ENCODE measurements at places on chromosomes 11 and 22. TPM values are rescaled to one million over a fixed set of nuclear protein-coding genes. Genes with fewer than 3 reads are reported as not detected.

FAM180B gene
- total RNA-seq, result 1.3 TPM

RAG1 gene
- total RNA-seq, result 0.12 TPM

CLDN5 gene
- total RNA-seq, result 2.1 TPM

TESMIN gene
- not detected for total RNA-seq

GPR137 gene
- 32.1 TPM for total RNA-seq

NCAM1 gene
- 17.3 TPM for total RNA-seq

ANGPTL5 gene
- total RNA-seq, result not detected

SLC2A11 gene
- total RNA-seq, result 4.2 TPM

TKFC gene
- 27.8 TPM for total RNA-seq

PAAF1 gene
- 9.3 TPM for total RNA-seq

ACRV1 gene
- total RNA-seq, result not detected

KCNK4 gene
- total RNA-seq, result not detected

TMA7B gene
- not detected for total RNA-seq

IL18BP gene
- total RNA-seq, result 1.0 TPM

PGA4 gene
- not detected for total RNA-seq

SLC22A6 gene
- not detected for total RNA-seq

All from pericardium fibroblast (primary cell).